ENCODE measurements at places on chromosomes 12 and 14.

DNA sequence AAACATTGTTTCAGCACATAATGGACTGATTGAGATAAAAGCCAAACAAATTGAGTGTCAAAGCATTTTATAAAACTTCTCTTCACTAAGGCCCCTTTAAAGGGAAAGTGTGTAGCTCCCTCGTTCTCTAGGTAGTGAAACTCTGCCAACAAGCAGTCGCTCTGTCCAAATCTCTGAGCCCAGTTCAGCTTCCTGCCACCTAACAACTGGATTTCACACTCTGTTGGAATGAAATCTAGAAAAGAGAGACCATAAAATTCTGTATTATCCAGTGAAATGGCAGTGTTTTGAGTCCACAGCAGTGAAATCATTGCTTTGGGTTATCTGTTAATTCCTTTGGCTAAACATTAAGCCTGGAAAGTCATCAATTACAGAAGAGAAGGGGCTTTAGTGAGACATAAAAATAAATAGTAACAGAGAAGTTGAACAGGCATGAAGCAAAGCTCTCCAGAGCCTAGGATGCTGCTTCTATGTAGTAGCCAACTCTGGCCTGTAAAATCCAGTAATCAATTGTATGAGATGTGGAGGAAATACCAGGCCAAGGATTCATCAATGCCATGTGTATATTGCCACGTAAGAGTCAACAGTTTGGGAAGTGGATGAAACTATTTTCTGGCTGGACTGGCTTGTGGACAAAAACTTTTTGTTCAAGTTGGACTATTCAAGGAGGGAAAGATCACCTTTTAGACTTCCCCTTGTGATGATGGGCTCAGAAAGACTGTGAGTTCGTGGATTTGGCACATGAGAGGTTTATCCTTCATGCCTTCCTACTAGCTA is 122.5 kb downstream of the WIF1 start:
- DNase-seq = no peak

DNA sequence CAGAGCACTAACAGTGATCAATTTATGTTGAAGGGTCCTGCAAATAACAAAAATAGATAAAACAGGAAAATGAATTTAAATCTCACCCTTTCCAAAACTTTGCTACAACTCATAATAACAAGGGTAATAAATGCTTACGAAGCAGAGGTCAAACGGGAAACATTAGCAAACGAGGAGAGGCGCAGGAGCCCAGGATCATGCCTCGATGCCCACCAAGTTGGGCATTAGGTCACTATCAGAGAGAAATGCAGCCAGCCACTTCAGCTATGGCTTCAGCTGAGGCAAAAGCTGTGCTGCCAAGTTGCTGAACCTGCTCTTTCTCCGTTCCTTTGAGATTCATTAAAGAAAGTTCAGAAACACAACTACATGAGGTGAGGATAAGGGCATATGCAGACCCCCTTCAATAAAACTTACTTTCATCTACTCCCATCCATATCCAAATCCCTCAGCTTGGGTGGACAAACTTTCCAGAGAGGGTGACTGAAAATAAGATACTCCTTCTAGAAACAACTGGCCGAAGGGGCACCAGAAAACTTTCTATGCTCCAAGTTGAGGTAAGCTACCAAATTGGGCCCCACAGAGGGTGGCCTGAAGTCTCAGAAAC is 7.9 kb downstream of the NKX2-1 start:
- DNase-seq = no peak

DNA sequence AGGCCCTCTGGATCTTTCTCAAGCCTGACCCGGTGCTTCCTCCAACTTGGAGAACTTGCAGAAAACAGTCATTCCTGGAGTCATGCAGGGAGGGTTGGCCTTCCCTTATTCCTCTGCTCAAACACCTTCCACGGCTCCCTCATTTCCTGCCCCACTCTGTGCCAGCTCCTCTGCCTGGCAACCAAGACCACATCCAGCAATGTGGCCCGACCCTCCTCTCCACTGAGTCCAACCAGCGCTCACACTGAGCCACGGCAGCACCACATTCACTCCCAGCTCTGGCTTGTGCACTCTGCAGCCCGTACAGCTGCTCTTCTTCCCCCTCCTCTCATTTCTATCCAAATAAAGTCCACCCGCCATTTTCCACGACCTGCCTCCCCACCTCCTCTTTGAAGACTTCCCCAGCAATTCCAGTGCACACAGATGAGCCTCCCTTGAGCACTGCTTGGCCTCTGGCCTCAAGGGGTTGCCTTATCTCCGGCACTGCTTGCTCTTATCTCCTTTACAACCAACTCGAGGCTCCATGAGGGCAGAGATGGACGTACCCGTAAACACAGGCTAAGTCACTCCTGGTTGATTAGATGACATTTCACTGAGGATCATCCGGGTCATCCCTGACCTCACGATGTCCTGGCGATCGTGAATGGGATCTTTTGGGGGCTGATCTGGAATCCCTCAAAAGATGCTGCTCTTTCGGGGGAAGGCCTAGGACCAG is 5.4 kb downstream of the PGF start:
- no peak for DNase-seq

DNA sequence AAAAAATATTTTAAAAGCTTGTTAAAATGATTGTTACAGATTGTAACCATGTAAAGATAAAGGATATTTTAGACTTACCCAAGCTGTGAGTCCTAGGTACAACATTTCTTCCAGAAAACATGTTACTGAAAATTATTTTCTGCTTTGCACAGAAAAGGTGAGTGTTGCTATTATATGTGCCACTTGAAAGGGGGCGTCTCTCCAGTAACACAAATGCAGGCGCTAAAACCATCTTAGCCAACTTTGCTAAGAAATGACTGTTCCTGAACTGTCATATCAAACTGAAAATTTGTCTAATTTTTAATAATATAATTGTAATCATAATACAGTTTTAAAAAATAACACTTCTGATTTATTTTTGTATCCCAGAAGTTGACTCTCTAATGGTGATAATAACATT is 75.6 kb upstream of the KRAS start:
- no peak for DNase-seq

DNA sequence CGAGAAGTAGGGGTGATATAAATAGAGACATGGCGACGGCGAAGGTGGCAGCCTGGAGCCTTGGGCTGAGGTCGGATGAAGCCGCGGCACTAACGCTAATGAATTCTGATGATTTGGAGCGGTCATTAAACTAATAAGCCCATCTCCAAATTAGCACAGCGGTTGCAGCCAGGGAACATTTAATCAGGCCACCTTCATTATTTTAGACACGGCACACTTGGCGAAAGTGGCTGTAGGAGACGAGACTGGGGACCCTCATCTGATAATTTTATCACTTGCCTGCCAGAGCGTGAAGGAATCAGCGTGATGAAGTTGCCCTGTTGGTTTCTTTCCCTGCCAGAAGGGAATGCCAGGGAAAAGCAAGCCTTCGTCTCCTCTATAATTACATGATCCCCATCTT is 664.3 kb upstream of the TBX3 start:
- DNase-seq = no peak

GRCh38 chr12:130791629-130792028 is 47.4 kb downstream of the STX2 start:
- DNase-seq = no peak

DNA sequence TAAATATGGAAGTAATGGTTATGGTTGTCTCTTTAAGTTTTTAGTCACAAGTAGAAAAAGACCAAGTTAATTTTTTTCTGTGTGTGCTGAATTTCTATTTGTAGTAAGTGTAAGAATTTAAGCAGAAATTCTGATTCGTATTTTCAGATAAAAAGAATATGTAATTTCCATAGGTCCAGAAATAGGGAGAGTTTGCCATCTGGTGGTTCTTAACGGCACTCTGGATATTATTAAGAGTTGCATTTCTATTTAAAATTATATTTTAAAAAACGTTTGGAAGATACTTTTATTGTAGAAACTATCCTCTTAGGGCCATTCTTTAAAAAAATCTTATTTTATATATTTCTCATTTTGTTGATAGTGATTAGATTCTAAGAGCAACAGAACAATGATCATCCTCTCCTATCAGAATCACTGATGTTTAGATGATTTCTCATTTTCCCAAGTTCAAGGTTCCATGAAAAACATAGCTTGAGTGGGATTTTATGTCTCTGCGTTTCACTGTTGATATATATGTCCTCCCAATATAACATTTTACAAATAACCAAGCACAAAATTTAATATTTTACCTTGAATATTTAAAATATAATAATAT is 88.3 kb downstream of the LRRK2 start:
- DNase-seq = no peak

- no peak for DNase-seq
Measured at GRCh38 chr12:47214771-47215170, 135.0 kb upstream of the AMIGO2 start.

DNA sequence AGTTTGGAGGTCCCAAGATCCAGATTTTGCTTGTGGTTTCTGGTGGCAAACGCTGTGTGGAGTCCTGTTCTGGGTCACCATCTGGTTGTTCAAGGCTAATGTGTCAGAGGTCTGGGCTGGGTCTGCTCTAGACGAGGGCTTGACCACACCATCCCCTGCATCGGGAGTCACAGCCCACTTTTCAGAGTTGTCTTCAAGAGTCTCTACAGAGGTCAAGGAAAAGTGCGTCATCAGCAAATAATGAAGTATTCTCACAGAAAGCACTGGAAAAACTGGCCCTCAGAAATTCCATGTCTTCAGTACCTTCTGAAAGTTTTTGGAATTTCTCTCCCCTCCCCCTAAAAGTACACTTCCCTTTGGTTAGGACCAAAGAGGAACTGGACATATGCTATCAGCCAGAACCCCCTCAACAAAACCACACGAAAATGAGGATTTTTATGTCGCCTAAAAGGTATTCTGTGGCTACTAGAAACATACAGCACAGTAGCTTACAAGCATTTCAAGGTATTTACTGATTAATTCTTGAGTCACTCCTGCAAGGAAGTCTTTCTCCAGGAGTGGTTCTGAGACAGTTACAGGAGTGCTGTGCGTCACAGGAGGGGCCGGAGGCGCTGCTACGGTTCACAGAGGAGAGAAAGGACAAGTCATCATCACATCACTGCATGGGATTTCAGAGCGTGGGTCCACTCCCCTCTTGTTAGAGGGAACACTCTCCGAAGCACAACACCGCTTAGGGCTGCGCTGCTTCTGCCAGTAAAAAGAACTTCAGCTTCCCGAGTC is 35.4 kb downstream of the RAD52 start:
- DNase-seq = no peak

GRCh38 chr14:55130196-55130550 is 1.1 kb downstream of the LGALS3 start:
- DNase-seq = no peak

- DNase-seq = peak; percentile 19
Measured at GRCh38 chr12:10612984-10613348, 443 bp downstream of the MAGOHB start.

DNA sequence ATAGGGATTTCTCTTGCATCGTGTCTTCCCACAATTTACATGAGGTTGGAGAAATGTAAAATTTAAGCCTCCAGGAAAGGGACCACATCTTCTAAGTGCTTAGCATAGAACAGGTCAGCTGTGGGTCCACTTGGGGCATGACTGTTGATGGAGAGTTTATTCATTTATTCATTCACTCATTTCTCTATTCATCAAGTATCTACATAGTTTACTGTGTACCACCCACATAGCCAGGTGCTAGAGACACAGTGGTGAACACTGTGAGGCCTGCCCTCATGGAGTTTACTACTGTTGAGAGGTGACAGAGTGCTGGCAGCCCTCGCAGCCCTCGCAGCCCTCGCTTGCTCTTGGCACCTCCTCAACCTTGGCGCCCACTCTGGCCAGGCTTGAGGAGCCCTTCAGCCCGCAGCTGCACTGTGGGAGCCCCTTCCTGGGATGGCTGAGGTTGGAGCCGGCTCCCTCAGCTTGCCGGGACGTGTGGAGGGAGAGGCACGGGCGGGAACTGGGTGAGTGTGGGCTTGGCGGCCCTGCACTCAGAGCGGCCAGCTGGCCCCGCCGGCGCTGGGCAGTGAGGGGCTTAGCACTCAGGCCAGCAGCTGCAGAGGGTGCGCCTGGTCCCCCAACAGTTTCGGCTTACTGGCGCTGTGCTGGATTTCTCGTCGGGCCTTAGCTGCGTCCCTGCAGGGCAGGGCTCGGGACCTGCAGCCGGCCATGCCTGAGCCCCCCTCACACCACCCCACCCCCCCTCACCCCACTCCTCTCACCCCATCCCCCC is 1.7 kb upstream of the JPH4 start:
- DNase-seq = no peak

- DNase-seq = no peak
Measured at GRCh38 chr12:128531170-128531569, 264.2 kb downstream of the TMEM132C start.

- no peak for DNase-seq
Measured at GRCh38 chr12:68831751-68832503, 23.9 kb downstream of the MDM2 start.

DNA sequence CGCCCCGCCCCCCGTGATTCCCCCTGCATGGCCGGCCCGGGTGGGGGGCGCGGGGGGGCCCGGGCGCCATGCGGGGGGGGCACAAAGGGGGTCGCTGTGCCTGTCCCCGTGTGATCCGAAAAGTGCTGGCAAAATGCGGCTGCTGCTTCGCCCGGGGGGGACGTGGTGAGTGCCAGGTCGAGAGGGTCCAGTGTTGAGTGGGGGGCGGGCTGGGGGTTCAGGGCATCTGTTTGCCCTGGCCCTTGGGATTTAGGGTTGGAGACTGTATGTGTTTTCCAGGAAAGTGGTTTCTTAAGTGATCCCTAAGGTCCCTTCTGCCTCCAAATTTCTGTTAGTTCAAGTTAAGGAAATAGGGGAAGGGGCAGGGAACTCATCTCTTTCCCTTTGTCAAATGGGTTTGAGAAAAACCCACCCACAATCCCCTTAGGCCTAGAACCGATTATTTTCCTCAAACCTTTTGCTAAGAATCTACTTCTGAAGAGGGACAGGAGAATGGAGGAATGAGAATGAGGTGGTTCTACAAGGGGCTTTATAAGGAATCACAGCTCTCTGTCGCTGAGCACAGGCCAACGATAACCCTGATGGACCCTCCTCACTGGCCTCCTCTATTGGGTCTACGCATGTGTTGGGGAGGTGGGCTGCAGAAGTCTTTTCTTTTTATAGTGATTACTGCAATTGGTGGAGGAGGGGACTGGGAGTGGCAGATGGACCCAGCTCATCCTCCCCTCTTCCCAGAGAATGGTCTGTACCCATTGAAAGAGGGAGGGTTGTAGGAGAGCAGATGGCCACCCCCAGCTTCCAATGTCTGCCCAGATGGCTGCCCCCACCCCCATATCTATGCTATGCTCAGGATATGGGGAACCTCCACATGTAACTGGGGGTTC is 834 bp downstream of the ARHGEF25 start:
- no peak for DNase-seq

GRCh38 chr12:97142737-97143410 is 235.8 kb downstream of the NEDD1 start:
- no peak for DNase-seq

Measured in WTC11 (cell line).